ENCODE measurements at places on chromosomes 11 and 22.
A peak's percentile ranks its signal among the peaks of the same experiment; 100 is the strongest.

- DNase-seq, result no peak
Observed at GRCh38 chr11:68439355-68440065, 21.0 kb upstream of the PPP6R3 start.

- DNase-seq, result peak; percentile 75
Observed at GRCh38 chr22:28009272-28009827, 90.3 kb upstream of the PITPNB start.

- no peak for DNase-seq
Observed at GRCh38 chr22:29204455-29205183, 1.1 kb upstream of the EMID1 start.

- DNase-seq, result no peak
Observed at GRCh38 chr11:70040452-70040851, 37.7 kb upstream of the ANO1 start.

GRCh38 chr22:44622147-44622427, 79.9 kb upstream of the PRR5 start:
- DNase-seq, result no peak

DNA sequence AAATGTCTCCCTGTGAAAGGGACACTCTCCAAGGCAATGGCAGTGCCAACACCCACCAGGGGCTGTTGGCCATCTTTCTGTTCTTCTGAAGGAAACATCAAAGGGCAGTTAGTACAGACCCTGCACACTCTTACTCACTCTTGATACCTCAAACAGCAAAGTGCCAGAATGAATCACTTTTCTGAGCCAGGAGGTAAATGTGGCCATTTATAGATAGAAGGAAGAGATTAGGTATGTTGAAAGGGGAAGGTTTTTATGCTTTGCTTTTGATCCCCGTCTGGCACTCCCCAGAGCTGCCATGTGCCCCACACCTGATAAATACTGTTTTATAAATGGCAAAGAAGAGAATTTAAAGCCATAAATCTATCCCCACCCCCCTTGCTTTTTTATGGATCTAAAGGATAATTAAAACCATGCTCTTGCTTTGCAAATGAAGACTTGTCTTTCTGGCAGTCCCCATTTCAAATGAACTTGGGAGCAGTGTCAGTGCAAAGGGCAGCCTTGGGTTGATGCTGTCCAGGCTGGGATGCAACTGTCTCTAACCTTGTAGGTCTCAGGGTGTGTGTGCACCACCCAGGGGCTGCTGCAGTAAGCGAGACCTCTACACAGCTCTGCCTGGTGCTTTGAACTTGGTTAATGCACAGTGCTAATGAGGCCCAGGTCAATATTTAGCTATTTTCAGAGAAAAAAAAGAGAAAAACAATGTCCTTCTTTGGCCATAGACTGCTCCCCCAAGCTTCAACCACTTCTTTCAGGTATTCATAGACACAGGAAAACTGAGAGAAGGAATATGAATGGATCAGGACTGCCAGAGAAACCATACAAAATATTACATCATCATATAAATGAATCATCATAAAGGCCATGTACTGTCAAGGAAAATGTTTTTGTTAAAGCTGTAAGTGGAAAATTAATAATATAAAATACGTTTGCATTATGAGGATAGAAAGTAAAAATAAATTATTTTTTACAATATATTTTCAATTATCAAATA, 207.5 kb downstream of the ETS1 start:
- peak; percentile 25 for DNase-seq

- DNase-seq, result no peak
Observed at GRCh38 chr11:69511358-69512055, 30.0 kb downstream of the LINC01488 start.

- DNase-seq, result no peak
Observed at GRCh38 chr22:23289130-23289503, 108.8 kb downstream of the BCR start.

DNA sequence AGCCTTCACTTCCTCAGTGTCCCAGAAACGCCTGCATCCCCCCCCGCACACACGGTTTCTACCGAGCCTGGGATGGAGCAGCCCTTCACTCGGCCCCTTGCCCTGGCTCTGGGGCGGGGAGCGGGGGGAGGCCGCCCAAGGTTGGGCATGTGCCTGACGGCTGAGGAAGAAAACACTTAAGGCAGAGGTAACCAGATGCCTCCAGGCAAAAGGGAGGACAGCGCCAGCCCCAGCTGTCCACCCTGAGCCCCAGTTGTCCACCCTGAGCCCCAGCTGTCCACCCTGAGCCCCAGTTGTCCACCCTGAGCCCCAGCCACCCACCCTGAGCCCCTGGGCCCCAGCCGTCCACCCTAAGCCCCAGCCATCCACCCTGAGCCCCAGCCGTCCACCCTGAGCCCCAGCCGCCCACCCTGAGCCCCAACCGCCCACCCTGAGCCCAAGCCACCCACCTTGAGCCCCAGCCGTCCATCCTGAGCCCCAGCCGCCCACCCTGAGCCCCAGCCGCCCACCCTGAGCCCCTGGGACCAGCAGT, 3.8 kb upstream of the TTLL8 start:
- no peak for DNase-seq

DNA sequence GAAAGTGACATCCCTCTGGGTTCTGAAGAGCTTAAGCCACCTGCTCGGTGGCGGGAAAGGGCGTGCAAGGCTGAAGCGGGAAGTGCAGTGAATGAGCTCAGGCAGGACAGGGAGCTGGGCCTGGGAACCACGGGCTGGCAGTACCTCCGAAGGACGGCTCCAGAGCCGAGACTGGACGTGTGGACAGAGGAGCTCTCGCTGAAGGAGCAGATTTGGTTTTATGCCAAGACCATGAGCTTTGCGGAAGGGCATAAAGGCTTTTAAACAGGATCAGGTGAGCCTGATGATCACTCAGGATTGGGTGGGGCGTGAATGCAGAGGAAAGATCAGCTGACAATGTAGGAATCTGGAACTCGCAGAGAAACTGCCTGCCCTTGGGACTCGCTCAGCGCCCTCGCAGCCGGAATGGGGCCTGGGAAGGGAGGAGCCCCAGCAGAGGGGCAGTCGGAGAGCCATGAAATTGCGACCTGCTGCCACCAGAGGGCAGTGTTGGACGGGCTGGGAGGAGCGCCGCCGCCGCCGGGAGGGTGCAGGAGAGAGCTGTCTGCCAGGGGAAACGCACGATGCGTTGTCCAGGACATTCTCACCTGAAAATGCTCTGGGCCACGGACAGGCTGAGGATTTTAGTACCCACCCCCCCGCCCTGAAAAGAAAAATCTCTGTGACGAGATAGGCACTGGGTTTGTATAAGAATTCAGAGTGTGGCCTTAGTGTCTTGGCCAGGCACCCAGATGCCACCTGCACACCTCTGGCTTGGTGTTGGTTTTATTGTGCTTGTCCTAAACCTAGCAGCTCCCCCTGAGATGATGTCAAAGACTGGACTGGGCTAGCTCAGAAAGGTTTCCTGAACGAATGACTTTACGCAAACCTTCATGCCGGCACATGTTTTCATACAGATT, 324.4 kb downstream of the NTM start:
- peak; percentile 18 for DNase-seq

GRCh38 chr11:1053121-1053901, 16.8 kb upstream of the MUC6 start:
- DNase-seq, result no peak

DNA sequence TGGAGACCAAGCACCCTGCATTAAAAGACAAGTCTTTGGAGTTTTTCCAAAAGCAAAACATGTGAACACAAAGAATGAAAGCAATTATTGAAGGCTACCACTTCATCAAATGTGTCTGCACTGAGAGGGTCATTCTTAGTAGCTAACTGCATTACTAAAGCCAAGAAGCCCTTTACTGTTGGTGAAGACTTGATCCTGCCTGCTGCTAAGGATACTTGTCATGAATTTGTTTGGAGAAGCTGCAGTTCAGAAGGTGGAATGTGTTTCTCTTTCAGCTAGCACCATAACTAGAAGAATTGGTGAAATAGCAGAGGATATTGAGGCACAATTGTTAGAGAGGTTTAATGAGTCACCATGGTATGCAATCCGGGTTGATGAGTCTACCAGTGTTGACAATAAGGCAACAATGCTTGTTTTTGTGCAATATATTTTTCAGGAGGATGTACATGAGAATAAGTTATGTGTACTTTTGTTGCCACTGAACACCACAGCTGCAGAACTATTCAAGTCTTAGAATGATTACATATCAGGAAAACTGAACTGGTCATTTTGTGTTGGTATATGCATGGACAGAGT, 457.3 kb upstream of the ISX start:
- no peak for DNase-seq

- DNase-seq, result no peak
Observed at GRCh38 chr11:108914211-108914610, 249.3 kb downstream of the DDX10 start.

DNA sequence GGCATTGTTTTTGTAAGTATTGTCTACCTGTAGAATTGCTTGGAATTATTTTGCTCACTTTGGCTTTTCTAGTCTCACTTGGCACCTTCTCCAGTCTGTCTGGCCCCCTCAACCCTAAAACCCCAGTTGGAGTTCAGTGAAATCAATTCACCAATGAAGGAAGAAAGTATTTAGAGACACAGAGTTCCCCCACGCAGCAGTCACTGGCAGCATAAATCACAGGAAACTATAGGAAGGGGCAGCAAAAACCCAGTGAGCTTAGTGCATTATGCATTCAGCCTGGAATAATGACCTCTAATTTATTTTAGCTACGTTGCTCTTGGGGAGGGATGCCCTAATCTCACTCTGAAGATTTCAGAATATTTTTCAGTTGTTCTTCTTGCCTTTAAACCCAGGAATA, 204.7 kb upstream of the BLID start:
- no peak for DNase-seq

DNA sequence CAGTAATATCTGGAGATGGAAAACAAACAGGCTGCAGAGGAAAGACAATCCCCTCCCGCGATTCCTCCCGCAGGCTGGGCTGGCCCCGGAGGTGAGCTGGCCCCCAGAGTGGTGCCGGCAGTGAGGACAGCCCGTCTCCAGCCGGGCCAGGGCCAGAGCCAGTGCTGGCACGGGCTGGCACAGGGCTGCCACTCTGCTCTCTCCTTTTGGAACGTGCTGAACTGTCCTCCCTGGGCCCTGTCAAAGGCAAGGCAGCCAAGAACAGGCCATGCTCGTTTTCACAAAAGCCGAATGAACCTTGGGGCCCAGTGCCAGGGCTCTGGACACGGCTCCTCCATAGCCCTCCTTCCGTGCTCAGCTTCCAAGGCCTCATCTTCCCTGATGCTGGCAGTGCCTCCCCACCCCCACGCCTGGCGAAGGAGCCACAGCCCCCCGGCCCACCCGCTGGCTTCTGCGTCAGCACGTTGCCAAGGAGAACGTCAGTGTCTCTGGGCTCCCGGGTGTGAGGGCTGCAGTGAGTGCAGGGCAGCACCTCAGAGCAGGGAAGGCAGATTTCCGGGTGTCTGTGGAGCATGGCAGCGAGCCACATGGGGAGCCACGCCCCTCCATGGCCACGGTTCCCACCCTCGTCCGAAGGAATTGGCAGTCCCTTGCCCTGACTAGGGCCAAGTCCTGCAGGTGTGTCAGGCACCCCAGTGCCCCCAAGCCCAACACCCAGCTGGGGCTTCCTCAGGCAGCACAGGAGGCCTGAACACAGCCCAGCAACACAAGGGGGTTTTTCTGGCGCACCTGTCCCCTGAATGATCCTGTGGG, 28.6 kb downstream of the GNAZ start:
- no peak for DNase-seq

- DNase-seq, result no peak
Observed at GRCh38 chr11:73415854-73416615, 39.8 kb downstream of the RELT start.

GRCh38 chr11:134074346-134074745, 5.5 kb downstream of the JAM3 start:
- DNase-seq, result no peak

GRCh38 chr11:16873289-16873688, 134.8 kb downstream of the C11orf58 start:
- no peak for DNase-seq

- DNase-seq, result no peak
Observed at GRCh38 chr11:59778122-59778521, 22.9 kb downstream of the STX3 start.

DNA sequence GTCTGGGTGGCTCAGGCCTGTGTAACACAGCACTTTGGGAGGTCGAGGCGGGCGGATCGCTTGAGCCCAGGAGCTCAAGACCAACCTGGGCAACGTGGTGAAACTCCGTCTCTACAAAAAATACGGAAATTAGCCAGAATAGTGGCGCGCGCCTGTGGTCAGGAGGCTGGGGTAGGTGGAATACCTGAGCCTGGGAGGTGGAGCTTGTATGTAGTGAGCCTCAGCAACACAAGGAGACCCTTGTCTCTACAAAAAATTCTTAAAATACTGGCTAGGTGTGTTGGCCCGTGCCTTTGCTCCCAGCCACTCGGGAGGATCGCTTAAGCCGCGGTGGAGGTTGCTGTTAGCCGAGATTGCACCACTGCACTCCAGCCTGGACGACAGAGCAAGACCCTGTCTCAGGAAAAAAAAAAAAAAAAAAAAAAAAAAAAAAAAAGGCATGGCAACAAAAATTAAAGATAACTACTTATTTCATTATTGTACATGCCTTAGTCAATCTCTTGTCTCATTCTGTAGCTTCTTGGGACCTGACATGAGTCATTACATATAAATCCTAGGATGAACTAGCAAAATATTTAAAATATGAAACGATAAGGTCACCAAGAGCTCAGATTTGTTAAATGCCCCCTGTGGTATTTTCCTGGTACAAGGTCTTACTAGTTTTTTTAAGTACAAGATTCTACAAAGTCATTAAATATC, 1.1 kb downstream of the TAF1D start:
- DNase-seq, result peak; percentile 38

GRCh38 chr11:120811731-120812130, 212.2 kb upstream of the TBCEL start:
- no peak for DNase-seq

DNA sequence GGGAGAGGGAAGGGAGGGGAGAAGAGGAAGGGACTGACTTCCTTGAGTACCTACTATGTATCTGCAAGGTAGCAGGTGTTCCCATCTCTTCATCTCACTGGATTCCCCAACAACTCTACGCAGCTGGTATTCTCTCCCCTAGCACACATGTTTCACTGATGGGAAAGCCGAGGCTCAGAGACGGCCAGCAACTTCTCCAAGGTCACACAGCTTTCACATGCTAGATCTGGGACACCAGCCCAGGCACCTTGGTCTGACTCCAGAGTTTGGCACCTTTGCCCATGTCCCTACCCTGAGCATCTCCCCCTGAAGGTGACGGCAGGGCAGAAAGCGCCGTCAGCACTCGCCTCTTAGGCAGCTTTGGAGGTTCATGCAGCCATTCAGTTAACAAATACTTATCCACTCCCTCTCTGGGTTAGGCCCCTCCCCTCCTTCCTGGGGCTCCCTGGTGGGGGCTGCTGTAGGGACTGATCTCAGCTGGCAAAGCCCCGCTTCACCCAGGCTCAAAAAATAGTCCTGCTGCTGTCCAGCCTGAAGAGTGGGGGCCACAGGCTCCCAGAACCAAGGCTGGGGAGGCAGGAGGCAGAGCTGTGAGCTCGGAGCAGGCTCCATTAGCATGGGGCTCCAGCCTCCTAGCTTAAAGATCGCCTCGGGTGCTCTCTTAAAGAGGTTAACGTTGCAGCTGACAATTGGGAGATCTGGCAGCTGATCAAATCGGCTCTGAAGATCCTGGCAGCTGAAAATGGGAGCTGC, 79.4 kb downstream of the IGLL1 start:
- DNase-seq, result no peak

Measured in activated CD4-positive, alpha-beta T cell treated with anti-CD3 and anti-CD28 coated beads, Interleukin-2, amount 50 U/mL, for 4 hours (primary cell).